Hepatocyte (in vitro differentiated cells): ENCODE measurements at places on chromosomes 4 and X.

GRCh38 chrX:74422576-74423288 is 1.4 kb downstream of the SLC16A2 start:
- H3K4me1 ChIP-seq = no peaks in the 10 kb centered on the region
- DNase-seq = peak; percentile 74
- H3K27me3 ChIP-seq = no peaks in the 10 kb centered on the region
- H3K27ac ChIP-seq = peak overlapping the region; percentile 85
- H3K36me3 ChIP-seq = no peaks in the 10 kb centered on the region

GRCh38 chr4:138774940-138775339 is 240.6 kb upstream of the NOCT start:
- DNase-seq = no peak
- H3K27me3 ChIP-seq = no peaks in the 10 kb centered on the region
- peaks cover 15% of the 10 kb centered on the region for H3K4me1 ChIP-seq
- H3K27ac ChIP-seq = no peak overlapping the region
- no peak overlapping the region for H3K4me3 ChIP-seq

- no peak for DNase-seq
- H3K27ac ChIP-seq = peak overlapping the region; percentile 92
- no peaks in the 10 kb centered on the region for H3K4me1 ChIP-seq
- no peak overlapping the region for H3K4me3 ChIP-seq
- H3K27me3 ChIP-seq = no peaks in the 10 kb centered on the region
Measured at GRCh38 chrX:119235051-119235511, 1.0 kb upstream of the PGRMC1 start.

- H3K27ac ChIP-seq = no peak overlapping the region
- H3K4me1 ChIP-seq = no peaks in the 10 kb centered on the region
- H3K36me3 ChIP-seq = no peaks in the 10 kb centered on the region
- no peak for DNase-seq
- no peaks in the 10 kb centered on the region for H3K27me3 ChIP-seq
Measured at GRCh38 chrX:153537526-153538295, 20.3 kb downstream of the ATP2B3 start.

DNA sequence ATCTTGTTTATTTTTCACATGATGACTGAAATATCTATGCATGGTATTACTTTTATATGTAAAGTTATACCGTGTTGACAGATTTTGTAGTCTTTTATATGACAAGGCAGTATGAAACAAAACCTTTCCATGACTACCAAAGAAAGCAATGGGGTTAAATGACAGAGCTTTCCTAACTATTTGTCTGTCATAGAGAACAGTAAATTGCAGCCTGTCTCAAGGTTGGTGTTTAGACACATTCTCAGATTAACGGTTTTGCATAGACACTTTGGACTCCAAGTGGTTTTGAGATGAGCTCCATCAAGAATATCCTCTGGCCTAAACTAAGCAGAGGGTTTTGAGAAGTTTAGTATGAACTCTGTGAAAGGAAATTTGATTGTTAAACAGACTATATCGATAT is 180.7 kb upstream of the TENM3 start:
- no peaks in the 10 kb centered on the region for H3K27me3 ChIP-seq
- no peak for DNase-seq
- no peak overlapping the region for H3K4me3 ChIP-seq

GRCh38 chr4:6908432-6909112 is 1.1 kb upstream of the TBC1D14 start:
- H3K4me3 ChIP-seq = peak overlapping the region; percentile 99
- H3K36me3 ChIP-seq = no peaks in the 10 kb centered on the region
- no peaks in the 10 kb centered on the region for H3K27me3 ChIP-seq
- peaks cover 38% of the 10 kb centered on the region for H3K4me1 ChIP-seq

DNA sequence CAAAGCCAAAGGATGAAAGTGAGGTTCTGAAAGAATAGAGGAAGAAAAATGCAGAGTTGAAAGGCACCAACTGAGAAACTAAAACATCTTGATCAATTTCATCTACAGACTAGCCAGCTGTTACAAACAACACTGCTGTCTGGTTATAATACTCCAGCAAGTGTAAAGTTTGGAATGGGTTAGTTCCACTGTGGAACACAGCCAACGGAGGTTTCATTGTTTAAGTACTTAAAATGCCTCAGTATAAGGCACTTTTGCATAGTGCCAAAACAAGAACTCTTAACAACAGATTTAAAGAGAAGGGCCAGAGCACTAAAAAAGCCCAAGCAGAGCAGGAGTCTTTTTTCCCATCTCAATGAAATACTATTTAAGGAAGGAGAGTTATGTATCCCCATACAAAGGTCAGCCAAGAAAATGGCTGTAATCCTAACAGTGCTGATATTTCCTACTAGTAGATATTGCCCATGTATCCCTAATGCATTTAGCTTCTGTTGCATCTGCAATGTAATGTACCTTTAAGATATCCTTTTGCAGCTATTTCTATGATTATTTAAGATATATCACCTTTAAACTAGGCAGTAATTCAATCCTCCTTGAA is 16.5 kb downstream of the ACSL4 start:
- H3K4me3 ChIP-seq = no peak overlapping the region
- no peaks in the 10 kb centered on the region for H3K4me1 ChIP-seq
- no peak for DNase-seq
- no peaks in the 10 kb centered on the region for H3K27me3 ChIP-seq

DNA sequence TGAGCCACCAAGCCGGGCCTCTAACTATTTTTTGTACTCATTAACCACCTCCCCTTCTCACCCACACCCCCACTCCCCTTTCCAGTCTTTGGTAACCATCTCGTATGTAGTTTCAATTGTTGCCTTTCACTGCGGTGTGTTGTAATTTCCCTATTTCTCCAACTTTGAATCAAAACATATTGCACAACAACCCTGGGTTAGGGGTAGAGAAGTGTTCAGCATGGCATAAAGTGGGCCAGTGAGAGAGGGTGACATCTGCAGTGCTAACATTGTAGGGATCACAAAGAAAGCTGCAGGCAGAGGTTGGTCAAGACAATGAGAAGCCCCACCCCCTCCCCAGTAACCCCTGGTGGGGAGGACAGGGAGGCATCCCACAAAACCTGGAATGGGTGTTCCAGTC is 92.7 kb downstream of the SPATA18 start:
- peak overlapping the region; percentile 47 for H3K27ac ChIP-seq
- H3K4me3 ChIP-seq = no peak overlapping the region
- DNase-seq = no peak
- H3K36me3 ChIP-seq = no peaks in the 10 kb centered on the region

- no peaks in the 10 kb centered on the region for H3K4me1 ChIP-seq
- no peak for DNase-seq
- H3K36me3 ChIP-seq = no peaks in the 10 kb centered on the region
- no peak overlapping the region for H3K4me3 ChIP-seq
- H3K27ac ChIP-seq = no peak overlapping the region
Measured at GRCh38 chrX:36581030-36581429, 427.1 kb upstream of the FAM47C start.

DNA sequence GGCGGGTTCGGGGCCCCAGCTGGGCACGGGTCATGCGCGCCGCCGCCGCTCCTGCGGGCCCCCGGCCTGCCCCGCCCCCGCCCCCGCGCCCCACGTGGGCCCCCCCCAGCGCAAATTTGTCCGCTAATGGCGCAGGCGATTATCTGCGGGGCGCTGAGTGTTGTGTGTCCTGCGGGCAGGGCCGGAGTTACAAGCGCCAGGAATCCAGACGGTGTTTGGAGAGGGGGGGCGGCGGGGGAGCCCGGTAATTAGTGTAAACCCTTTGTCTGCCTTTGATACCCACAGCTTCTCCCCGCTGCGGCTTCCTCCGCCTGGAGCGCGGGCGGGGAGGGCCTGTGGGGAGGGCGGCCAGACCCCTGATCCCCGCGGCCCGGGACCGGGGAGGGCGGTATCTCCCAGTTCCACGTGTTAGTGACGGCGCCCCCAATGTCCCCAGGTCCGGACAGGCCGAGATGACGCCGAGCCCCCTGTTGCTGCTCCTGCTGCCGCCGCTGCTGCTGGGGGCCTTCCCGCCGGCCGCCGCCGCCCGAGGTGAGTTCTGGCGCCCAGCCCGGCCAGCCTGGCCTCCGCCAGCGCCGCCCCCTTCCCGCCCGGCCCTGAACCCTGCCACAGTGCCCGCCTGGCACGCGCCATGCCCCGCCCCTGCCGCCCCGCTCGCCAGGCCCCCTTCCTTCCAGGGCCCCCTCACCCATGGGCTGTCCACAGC is 761 bp downstream of the FGFRL1 start:
- peak; percentile 70 for DNase-seq
- peaks cover 18% of the 10 kb centered on the region for H3K27me3 ChIP-seq
- H3K27ac ChIP-seq = no peak overlapping the region
- H3K4me1 ChIP-seq = peaks cover 11% of the 10 kb centered on the region

- no peaks in the 10 kb centered on the region for H3K36me3 ChIP-seq
- H3K4me1 ChIP-seq = no peaks in the 10 kb centered on the region
- no peaks in the 10 kb centered on the region for H3K27me3 ChIP-seq
- DNase-seq = no peak
- H3K4me3 ChIP-seq = no peak overlapping the region
Measured at GRCh38 chr4:28675582-28675981, 1814.9 kb downstream of the STIM2 start.

GRCh38 chrX:53082773-53083616 is 828 bp downstream of the TSPYL2 start:
- peak overlapping the region; percentile 53 for H3K4me3 ChIP-seq
- peak overlapping the region; percentile 83 for H3K27ac ChIP-seq
- H3K27me3 ChIP-seq = no peaks in the 10 kb centered on the region
- no peaks in the 10 kb centered on the region for H3K36me3 ChIP-seq
- no peaks in the 10 kb centered on the region for H3K4me1 ChIP-seq

GRCh38 chr4:101512416-101512815 is 165.1 kb upstream of the PPP3CA start:
- no peaks in the 10 kb centered on the region for H3K4me1 ChIP-seq
- H3K27ac ChIP-seq = no peak overlapping the region
- no peaks in the 10 kb centered on the region for H3K36me3 ChIP-seq
- no peaks in the 10 kb centered on the region for H3K27me3 ChIP-seq
- no peak overlapping the region for H3K4me3 ChIP-seq

- H3K36me3 ChIP-seq = no peaks in the 10 kb centered on the region
- H3K27me3 ChIP-seq = no peaks in the 10 kb centered on the region
- DNase-seq = peak; percentile 59
- H3K4me3 ChIP-seq = peak overlapping the region; percentile 95
- peak overlapping the region; percentile 94 for H3K27ac ChIP-seq
- H3K4me1 ChIP-seq = peaks cover 31% of the 10 kb centered on the region
Measured at GRCh38 chr4:110197529-110198042, 829 bp downstream of the ELOVL6 start.

DNA sequence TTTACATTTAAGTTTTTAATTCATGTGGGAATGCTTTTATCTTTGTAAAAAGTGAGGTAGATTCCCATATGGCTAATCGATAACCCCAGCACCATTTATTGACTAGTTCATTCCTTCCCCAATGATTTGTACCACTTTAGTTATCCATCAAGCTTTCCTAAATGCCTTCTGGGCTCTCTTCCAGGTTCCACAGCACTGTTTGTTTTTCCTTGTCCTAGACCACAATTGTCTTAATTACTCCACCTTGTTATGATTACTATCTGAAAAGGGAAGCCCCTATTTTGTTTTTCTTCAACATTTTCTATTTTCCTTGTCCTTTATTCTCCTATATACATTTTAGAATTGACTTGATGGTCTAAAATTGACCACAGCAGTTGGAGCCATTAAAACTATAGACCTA is 48.5 kb upstream of the GPRIN3 start:
- H3K27me3 ChIP-seq = no peaks in the 10 kb centered on the region
- no peak for DNase-seq
- no peak overlapping the region for H3K4me3 ChIP-seq
- H3K4me1 ChIP-seq = no peaks in the 10 kb centered on the region

- no peak overlapping the region for H3K27ac ChIP-seq
- DNase-seq = no peak
- H3K4me3 ChIP-seq = no peak overlapping the region
- no peaks in the 10 kb centered on the region for H3K36me3 ChIP-seq
- no peaks in the 10 kb centered on the region for H3K4me1 ChIP-seq
Measured at GRCh38 chrX:56813318-56813837, 84.3 kb downstream of the NBDY start.

GRCh38 chr4:151798678-151799416 is 38.0 kb upstream of the GATB start:
- H3K27me3 ChIP-seq = no peaks in the 10 kb centered on the region
- H3K36me3 ChIP-seq = no peaks in the 10 kb centered on the region
- DNase-seq = no peak
- H3K4me3 ChIP-seq = no peak overlapping the region
- H3K27ac ChIP-seq = peak overlapping the region; percentile 63
